ENCODE measurements at places on chromosomes 12 and 14.
A peak's percentile ranks its signal among the peaks of the same experiment; 100 is the strongest.

DNA sequence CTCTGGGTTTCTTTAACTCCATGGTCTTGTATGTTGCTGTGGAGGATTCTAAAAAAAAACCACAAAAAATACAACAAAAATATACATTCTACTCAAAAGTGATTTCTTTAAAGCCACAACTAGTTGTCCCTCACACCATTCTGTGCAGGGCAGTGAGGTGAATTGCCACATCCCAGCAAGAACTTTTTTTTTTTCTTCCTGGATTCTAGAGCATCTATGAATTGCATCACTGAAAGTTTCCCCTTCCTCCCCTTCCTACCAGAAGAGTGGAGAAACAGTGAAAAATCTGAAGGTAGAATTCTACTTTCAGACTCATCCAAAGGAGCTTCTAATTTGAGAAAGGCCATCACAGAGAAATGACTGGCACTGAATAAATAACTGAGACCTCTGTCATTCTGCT is 395.3 kb downstream of the AEBP2 start:
- no peak for DNase-seq

DNA sequence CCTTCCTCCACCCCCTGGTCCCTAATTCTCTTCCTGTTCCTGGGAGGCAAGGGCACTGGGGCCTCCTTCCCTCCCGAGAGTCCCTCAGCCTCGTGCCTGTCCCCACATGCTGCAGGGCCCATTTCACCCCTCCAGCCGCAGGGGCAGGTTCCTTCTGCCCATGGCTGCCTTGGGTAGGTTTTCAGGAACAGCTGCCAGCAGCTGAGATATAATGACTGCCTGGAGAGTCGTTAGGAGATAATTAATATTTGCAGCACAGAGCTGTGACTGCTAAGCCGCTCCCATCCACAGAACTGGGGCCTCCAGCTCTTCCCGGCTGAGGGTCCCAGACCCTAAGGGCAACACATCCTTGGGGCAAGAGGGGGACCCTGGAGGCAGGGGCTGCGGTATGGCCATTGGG is 211.9 kb upstream of the LHX5 start:
- DNase-seq = no peak

- no peak for DNase-seq
Observed at GRCh38 chr14:64727551-64728071, 23.4 kb downstream of the PLEKHG3 start.

DNA sequence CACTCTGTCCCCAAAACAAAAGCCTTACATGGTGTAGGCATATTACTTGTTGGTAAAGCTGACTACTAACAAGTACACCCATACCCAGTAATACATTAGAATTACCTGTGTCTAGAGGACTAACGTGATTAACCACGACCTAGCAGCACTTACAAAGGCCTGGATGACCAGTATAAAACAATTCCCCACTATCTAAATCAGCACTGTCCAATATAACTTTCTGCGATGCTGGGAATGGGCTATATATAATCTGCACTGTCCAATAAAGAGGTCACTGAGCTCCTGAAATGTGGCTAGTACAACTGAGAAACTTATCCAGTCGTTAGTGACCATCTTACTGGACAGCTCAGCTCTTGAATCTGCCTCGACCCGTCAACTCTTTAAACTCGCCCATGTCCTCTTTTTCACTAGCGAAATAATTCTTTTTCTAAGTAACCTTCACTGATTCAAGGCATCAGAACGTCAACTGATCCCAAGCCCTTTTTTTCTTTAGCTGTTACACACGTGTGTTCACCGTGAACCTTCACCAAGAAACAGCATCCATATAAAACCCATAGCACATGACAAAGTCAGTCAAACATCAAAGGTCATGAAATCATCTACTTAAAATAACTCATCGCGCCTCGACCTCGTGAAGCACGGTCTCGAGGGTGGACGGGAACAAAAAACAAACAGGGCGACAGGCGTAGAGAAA is 905 bp upstream of the CIPC start:
- DNase-seq = no peak

DNA sequence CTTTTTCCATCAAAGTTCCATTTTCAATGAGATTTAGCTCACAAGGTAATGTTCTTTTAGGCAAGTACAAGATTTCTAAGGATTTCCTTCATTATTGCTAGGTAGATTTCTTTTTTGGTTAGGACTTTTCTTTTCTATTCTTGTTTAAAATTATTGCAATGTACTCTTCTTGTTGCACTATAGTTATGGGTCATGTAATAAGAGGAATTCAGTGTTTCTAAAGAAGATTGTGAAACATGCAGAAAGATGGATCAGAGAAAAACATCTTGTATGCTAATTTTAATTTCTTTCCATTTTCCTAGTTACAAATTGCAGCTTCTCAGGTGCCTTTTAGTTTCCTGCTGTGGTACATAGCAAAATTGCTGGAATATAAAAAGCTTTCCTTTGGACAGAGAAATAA is 56.1 kb downstream of the BTG1 start:
- no peak for DNase-seq

DNA sequence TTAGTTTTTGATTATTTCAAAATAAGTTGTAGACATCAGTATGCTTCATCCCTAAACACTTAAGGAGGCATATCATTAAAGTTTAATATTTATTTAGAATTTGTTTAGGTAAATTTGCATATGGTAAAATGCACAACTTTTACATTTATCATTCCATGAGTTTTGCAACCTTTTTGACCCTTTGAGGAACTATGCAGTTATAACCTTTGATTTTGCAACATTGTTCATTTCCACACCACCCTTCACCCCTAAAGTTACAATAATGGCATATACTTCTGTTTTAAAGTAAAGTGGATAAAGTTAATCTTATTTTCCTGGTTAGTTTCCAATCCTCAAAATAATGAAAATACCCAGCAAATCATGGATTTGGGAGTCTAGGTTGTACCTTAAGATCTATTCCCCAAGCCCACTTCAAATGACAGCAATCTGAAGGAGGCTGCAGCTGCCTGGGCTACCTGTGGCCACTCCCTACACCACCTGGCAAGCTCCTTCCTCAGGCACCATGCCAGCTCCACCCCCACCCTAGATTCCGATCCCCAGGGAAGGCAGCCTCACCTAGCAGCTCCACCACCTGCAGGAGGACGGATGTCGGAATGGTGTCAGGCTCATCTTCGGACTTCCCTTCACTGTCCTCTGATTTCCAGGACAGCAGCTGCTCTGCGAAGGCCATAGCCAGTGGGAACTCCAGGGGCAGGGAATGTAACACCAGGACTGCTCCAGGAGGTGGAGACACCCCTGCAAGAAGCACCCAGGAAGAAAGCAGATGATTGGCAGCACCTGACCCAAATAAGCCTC is 65.1 kb downstream of the TRAFD1 start:
- DNase-seq = peak; percentile 35

DNA sequence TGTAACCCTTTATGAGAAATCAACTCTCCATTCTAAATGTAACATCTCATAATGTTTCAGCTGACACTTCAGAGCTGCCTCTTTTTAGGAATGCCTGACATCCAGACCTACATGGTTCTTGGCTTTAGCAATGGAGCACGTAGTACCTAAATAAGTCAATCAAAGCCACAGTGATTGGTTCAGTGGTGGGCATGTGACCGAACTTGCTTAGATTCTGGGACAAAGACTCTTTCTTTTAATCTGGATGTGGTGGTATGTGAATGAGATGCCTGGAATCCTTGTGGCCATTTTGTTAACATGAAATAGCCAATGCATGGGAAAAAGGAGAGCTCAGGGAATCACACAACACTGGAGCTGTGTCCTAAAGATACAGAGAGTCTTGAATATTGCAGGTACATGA is 11.8 kb downstream of the GPR65 start:
- no peak for DNase-seq

- DNase-seq = peak; percentile 9
Observed at GRCh38 chr12:82314406-82314892, 43.7 kb downstream of the CCDC59 start.

GRCh38 chr14:66008631-66009030 is 477.5 kb upstream of the CCDC196 start:
- DNase-seq = no peak

DNA sequence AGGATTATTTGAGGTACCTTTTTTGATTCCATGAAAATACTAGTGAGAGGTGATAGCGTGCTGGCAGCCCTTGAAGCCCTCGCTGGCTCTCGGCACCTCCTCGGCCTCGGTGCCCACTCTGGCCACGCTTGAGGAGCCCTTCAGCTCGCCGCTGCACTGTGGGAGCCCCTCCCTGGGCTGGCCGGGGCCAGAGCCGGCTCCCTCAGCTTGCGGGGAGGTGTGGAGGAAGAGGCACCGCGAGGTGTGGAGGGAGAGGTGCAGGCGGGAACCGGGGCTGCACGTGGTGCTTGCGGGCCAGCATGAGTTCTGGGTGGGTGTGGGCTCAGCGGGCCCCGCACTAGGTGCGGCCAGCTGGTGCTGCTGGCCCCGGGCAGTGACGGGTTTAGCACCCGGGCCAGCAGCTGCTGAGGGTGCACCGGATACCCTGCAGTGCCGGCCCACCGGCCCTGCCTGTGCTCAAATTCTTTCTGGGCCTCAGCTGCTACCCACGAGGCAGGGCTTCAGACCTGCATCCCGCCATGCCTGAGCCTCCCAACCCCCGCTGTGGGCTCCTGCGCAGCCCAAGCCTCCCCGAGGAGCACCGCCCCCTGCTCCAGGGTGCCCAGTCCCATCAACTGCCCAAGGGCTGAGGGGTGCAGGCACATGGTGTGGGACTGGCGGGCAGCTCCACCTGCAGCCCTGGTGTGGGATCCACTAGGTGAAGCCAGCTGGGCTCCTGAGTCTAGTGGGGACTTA is 7.4 kb downstream of the MOK start:
- DNase-seq = no peak

DNA sequence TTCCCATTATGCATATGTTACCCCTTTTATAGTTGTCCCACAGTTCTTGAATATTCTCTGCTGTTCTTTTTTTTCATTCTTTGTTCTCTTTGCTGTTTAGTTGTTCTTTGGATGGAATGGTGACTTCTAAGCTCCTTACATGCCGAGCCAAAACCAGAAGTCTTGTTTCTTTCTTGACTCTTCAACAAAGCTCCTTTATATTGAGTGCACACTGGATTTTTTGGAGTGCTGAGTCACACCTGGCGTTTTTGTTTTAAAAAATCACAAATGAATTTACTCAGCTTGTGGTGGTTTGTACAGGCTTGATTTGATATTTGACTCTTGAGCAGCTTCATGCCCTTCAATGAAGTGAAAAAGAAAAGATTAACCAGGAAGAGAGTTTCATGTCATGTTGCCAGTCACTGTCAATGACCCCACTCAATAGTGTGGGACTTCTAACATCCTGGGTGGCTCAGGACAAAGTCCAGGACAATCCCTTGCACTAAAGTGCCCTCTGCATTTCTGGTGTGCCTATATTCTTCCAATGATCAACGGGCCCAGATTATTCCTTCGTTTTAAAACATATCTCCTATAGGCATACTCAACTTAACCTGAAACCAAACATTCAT is 112.4 kb upstream of the SLC38A4 start:
- no peak for DNase-seq

GRCh38 chr12:132723015-132723763 is 12.5 kb downstream of the PGAM5 start:
- no peak for DNase-seq
